ENCODE measurements at places on chromosomes 11 and 22.

- no peak for DNase-seq
Measured at GRCh38 chr11:128804481-128804880, 62.6 kb downstream of the KCNJ1 start.

DNA sequence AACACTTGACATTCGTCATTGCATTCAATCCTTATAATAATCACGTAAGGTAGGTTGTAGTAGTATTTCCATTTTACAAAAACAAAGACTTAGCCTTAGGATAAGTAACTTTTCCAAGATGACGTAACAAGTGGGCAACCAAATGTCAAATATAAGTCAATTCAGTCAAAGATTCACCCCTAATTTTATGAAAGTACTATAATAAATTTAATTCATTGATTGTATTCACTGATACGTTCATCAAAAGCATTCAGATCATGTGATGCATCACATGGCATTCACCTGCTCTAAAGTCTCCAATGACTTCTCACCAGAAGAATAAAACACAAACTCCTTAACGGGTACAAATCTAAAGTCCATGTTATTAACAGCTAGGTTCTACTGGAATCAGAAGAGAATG is 2.1 kb downstream of the KIF18A start:
- no peak for DNase-seq

DNA sequence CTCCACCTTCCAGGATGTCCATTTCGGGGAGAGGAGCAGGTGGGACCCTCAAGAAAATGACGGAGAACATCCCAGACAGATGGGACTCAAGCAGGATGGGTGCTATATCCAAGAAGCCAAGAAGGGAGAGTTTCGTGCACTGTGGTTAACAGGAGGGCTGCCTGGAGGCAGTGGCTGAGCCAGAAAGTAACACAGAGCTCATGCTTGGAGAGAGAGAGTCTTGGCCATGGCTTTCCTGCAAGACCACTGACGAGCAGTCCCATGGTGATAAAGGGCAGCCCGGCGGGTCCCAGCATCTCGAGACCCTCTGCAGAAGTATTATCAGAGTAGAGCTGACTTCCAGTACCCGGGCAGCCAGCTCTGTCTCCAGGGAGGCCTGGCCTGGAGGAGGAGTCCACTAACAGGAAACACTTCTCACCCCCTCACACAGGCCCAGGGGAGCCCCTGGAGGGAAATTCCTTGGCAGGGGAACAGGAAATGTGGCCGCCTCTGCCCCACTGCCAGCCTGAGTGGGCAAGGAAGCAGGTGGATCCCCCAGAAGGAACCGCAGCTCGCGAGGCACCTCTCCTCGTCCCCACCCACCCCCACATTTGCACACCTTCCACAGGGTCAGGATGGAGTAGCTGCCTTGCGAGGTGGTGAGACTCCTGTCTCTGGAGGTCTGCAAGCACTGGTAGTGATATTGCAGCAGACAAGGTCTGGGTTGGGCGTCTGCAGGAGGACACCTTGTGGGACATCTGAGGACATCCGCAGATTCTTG is 32.2 kb downstream of the CYTH4 start:
- no peak for DNase-seq

- DNase-seq = no peak
Measured at GRCh38 chr22:40238425-40239344, 61.0 kb downstream of the TNRC6B start.

- DNase-seq = no peak
Measured at GRCh38 chr11:125763483-125763882, 15.1 kb downstream of the PATE2 start.
